ENCODE measurements at places on chromosomes 2 and 18.

- no peak for DNase-seq
These were observed 16.5 kb upstream of the GPR155 start for GRCh38 chr2:174503161-174503809.

DNA sequence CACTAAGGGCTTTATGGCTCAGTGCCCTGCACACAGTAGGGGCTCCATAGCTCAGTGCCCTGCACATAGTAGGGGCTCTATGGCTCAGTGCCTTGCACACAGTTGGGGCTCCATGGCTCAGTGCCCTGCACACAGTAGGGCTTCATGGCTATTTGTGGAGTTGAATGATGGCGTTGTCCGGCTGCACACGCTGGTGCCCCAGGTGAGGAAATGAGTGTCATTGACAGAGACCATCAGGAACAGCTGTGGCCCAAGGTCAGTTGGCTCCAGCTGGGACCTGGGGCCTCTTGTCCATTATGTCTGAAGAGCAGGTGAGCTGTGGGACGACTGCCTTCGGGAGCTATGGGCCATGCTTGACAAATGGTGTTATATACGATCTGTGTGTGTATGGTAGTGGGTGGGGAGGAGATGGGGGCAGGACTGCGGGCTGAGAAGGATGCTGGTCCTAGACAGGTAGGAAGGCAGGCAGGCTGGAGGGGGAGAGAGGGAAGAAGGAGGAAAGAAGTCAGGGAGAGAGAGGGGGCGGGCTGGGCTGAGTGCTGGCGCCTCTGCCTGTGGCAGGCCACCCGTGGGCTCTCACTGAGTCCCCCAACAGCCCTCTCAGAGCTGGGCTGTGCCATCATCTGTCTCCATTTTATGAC lies 130.6 kb downstream of the CLIP4 start:
- no peak for DNase-seq

DNA sequence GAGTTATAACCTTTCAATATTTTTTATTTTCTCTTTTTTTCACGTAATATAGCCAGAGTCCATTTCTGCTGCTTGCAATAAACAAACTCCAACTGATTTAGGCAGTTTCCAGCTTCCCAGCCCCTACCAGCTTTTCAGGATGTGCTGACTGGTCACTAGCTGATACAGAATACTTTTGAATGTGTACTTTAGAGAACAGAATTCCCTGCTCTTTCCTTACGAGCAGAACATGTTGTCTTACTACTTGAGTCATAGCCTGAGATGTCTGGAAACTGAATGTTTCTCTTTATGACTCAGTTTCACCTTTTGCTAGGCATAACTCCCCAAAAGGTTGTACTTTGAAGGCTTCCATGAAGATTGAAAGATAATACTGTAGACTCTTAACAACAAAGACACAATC lies 44.5 kb upstream of the KCNE4 start:
- no peak for DNase-seq

DNA sequence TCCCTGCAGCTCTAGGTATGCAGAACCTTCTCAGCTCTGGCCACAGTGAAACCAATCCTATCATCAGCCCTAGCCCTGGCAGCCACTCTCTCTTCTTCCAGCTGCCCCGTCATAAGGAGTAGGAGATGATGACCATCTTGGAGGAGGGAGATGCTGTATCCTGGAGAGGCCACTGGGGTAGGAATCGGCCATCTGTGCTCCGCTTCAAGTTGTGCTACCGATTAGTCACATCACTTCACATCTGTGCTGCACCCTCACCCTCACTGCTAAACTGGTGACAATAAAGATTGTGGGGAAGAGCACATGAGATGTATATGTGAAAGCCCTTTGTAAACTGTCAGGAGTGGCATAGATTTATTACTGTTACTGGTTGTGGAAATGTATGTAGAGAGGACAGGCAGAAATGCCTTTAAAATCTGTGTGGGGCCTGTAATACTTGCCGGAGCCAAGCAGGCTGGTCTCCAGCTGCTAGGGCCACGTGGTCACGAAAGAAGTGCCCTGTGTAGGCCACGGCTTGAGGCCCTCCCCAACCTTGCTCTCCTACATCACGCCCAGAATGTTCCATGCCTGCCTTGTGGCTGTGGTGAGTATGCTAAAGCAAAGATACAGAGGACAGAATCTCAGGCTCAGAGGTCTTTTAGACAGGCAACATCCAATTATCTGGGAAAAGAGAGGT lies 236.8 kb downstream of the CLIP4 start:
- no peak for DNase-seq

DNA sequence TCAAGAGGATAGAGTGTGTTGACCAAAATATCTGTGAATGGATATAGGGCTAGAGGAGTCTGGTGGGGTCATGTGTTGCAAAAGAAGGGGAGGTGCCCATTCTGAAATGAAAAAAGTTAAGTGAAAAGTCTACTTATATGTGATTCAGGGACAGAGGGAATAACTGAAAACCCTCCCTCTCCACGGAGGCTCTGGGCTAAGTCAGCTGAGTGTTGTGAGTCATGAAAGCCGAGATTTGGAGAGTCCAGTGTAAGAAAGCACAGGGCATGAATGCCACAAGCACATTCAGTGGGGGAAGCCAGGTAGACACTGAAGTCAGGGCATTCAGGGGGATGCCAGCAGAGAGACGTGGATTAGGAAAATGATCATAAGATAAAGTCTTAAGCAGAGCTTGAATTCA lies 871.9 kb downstream of the TSN start:
- no peak for DNase-seq

DNA sequence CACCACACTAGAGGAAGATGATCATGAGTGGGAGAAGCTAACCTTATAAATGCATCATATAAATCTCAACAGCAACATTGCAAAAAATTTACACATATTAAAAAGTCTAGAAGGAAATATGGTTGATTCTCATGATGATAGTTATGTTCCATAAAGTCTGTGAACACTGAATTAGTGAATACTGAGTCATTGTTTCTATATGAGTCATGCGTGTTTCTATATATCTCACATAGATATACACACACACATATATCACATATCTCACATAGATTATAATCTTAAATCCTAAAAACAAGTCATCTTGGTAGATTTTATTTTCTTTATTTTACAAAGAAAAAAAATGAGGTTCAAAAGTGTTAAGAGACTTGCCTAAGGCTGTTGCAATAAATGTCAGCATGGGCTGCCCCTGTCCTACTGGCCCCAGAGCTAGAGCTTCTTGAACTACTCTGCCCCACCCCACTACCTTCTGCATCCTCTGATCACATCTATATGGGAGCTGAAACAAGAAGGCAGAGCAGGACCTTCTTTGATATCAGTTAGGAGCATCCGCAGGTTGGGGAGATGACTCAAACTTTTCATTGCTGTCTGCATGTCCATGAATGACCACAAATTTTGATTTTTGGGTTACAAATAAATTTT lies 81.8 kb upstream of the ADAM23 start:
- peak; percentile 25 for DNase-seq

- DNase-seq, result no peak
These were observed 203.0 kb downstream of the SETBP1 start for GRCh38 chr18:44883671-44884070.

DNA sequence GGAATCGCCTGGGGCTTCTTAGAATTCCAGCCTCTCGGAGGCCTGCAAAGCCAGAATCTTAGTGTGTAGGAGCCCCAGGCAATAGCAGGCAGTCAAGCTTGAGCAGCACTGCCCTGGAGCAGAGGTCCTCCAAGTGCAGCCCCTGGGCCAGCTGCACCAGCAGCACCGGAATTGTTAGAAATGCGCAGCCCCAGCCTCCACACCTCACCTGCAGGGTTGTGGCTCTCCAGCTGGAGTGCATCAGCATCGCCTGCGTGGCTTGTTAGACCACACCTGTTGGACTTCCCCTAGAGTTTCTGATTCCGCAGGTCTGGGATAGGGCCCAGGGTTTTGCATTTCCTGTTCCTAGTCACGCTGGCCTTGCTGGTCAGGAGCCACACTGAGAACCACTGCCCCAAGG lies 100.3 kb downstream of the ASAP2 start:
- DNase-seq, result no peak

All from RKO (cell line).